Glutamatergic neuron (in vitro differentiated cells): ENCODE measurements at places on chromosomes 1 and 21.

- no peak for DNase-seq
These were observed 14.1 kb upstream of the VWA5B1 start for GRCh38 chr1:20276485-20277159.

DNA sequence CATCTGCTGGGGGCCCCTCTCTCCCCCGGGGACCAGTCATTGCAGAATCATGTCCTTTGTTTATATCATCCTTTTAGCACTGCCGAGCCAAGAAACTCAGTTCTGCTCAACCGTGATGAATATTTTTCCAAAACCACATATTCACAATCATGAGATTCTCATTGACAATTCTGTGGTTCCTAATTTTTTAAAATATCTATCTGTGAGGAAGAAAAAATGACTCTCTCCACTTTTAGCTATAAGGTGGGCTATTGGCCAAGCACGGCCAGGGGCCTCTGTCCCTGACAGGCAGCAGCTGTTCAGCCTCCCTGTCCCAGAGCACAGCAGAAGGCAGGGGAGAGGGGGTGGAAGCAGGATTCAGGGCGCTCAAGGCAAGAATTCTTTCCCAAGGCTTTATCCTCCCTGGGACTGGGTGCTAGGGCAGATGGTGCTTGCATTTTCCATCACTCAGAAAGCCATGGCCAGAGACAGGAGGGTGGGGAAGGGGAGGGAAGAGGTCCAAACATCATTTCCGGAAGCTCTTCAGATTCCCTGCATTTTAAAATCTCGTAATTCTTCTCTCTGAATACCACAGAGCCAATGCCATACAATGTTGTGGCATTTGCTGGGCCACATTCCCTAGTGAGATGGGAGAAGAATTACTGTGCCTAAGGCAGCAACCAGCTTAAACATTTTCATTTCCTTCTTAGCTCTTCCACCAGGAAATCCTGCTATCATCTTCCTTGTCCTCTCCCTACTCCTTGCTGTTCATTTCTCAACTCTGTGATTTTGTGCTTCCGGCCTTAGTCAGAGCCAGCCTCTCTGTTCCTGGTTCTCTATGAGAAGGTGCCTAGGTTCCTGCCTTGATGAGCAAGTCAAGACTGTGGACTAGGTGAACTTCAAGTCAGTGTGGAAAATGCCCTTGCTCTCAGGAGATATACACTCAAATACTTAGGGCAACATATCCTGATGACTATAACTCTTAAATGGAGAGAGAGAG is 60.3 kb downstream of the KCNJ6 start:
- DNase-seq = peak; percentile 80

- no peak for DNase-seq
These were observed 239.6 kb upstream of the ADAMTS5 start for GRCh38 chr21:27206368-27206982.

- DNase-seq = no peak
These were observed 21.1 kb downstream of the TBX19 start for GRCh38 chr1:168301664-168302320.

DNA sequence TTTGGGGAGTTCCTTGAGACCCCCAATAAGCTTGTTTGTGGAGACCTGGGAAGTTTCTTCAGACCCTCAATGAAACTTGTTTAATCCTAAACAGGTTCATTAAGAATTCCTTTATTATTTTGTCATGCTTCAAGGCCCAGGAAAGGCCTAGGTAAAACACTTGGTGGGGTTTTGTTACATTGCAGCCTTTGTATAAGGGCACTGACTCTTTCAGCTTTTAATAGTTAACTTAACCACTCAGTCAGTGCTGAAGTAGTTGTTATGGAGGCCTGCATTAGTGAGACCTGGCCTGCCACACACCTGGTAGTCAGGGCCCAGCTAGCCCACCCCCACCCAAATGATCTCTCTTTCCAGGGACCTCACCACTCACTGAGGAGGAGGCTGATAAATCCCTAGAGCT is 103.7 kb downstream of the FCRL5 start:
- no peak for DNase-seq

- no peak for DNase-seq
These were observed 94.7 kb upstream of the WNT4 start for GRCh38 chr1:22237433-22238093.

DNA sequence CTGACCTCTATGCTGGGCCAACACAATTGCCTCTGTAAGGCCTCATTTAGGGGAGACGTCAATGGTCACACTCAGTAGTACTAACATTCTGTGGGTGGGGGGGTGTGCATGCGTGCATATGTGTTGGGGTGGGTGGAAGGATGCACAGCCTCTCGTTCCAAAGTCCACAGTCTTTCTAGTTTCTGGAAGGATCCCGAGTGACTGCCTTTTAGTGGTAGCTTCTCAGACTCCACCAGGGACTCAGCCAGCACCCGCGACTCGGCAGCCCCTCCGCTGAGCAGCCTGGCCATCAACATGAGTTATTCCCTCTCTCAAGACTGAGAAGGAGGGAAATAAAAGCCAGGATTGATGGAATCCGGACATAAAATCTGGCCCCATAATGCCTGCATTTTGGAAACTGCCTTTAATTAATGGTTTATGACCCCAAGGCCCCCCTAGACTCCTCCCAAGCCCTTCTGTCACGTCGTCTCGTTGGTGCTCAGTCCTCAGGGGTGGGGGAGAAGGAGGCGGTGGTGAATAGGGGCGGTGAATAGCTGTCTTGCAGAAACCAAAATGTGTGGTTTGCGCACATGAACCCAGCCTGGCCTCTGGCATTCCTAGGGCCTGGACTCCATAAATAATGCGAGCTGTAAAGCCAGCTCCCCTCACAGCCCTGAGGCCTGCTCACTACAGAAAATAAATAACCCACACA is 65.1 kb upstream of the TMEM51 start:
- DNase-seq = no peak

- DNase-seq = no peak
These were observed 3.8 kb downstream of the TRPM2 start for GRCh38 chr21:44357064-44357837.

DNA sequence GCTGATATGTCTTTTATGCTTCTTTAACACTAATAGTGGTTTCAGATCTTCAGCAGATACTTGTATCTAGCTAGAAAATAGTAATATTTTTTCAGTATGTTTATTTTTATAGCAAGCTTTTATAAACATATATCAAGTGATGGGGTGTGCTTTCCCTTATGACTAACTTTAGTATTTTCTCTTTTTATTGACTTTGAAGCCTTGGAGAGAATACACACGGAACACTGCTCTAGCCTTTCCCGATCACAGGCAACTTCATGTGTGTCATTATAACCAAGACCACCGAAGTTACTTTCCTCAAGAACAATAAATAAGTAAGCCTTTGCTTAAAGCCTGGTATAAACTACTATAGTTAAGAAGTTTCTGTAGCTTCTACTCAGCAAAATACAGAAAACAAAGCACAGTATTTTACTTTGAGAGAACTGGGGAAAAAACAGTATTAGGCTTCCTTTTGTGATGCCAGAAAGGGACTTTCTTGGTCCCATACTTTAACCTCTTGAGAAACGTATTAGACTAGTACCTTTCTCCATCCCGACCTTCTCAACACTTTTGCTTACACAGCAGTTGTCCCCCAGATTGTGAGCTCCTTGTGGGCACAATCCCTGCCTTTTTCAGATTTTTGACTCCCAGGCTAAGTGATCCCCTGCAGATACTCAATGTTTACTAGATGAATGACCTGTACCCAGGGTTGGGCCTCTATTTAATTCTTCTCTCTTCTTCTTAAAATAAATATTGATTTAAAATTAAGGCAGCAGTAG is 3.3 kb downstream of the ADSS2 start:
- no peak for DNase-seq

GRCh38 chr1:39352881-39353280 is 138.6 kb upstream of the BMP8A start:
- no peak for DNase-seq

- DNase-seq = no peak
These were observed 57.8 kb upstream of the ERRFI1 start for GRCh38 chr1:8083739-8084484.

DNA sequence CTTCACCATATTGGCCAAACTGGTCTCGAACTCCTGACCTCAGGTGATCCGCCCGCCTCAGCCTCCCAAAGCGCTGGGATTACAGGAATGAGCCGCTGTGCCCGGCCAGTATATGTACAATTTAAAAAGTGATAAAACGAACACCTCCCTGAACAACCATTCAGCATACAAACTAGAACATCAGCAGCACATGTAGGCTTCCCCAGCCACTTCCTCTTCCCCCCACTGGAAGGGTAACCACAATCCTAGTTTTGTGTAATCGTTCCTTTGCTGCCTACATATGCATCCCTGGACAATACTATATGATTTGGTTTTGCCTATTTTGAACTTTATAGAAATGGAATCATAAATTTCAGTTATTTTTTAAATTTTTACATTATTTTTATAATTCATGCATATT is 60.4 kb downstream of the DESI2 start:
- no peak for DNase-seq

DNA sequence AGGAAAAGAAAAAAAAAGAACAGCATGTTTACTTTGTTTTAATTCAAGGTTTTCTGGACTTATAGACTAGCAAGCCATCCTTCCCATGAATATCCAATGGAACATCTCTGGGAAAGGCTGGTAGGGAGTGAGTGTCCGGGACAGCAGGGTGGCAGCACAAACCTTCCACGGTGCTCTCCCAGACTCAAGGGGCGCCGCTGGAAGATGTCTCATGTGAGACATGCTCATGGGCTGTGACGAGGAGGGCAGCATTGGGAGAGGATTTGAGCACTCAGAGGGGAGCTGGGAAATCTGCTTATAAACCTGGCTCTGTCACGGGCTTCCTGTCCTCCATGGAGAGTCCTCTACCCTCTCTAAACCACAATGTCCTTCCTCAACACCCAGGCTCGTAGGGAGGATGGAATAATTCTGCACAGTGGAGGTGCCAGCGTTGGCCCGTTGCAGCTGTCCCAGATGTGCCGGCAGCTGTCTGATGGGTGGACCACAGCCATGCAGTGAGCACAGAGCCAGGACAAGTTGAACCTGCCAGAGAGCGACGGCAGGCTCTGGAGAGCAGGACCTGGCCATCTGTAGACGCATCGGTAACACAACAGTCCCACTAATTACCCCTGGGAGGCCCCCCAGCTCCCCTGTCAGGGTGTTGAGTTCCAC is 100.1 kb upstream of the IGSF21 start:
- no peak for DNase-seq

- peak; percentile 44 for DNase-seq
These were observed 978 bp downstream of the PRDM15 start for GRCh38 chr21:41877901-41878830.
